ENCODE measurements at places on chromosomes 16 and 17. TPM values are rescaled to one million over a fixed set of nuclear protein-coding genes. Genes with fewer than 3 reads are reported as not detected.

GRCh38 chr16:82497139-82497538, 129.6 kb upstream of the CDH13 start:
- no peak for DNase-seq

- no peak for DNase-seq
Measured at GRCh38 chr16:87310610-87311009, 6.6 kb downstream of the C16orf95 start.

GRCh38 chr17:77817953-77818352, 140.6 kb upstream of the TNRC6C start:
- no peak for DNase-seq

GRCh38 chr17:21171309-21171922, 42.5 kb downstream of the TMEM11 start:
- no peak for DNase-seq

- no peak for DNase-seq
Measured at GRCh38 chr16:66454751-66455150, 27.7 kb downstream of the BEAN1 start.

GRCh38 chr17:17269926-17270773, 10.9 kb downstream of the COPS3 start:
- no peak for DNase-seq

- DNase-seq: no peak
Measured at GRCh38 chr17:35069311-35069710, 5.8 kb upstream of the RFFL start.

DNA sequence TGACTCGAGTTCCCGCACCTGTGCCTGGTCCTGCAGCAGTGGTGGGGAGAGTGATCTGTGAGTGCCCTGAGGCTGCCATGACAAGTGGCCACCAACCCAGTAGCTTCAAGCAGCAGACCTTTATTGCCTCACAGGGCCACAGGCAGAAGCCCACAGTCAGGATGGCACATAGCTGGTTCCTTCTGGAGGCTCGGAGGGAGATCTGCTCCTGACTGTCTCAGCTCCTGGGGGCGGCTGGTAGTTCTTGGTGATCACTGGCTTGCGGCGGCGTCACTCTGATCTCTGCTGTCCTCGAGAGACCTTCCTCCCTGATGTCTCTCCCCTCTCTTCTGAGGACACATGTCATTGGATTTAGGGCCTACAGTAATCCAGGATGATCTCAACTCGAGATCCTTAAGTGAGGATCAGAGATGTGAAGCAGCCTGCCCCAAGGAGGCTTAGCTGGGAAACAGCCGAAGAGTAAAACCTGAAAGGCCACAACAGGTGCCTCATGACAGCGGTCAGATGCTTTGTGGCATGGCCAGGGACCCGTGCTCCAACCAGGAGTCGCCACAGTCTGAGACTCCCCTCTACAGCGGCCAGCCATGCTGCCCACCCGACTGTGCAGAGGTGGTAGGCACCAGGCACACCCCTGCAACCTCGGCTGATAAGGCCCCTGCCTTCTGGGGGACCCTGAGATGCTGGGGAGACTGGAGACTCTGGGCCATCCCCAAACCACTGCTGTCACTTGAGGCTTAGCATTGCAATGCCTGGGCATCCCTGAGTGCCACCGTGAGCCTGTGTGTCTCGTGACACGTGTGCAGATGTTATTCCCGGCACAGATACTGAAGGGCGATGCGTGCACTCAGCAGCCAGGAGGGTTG, 30.0 kb upstream of the SLC38A10 start:
- no peak for DNase-seq

Gene LPO
- not detected for polyA plus RNA-seq

Gene SCIMP
- polyA plus RNA-seq: 0.37 TPM

Gene CCDC200
- polyA plus RNA-seq: not detected

Gene CCP110
- 3.5 TPM for polyA plus RNA-seq

Gene SLC35G6
- polyA plus RNA-seq: not detected

Measured in kidney (tissue), 22 donors.